ENCODE measurements at places on chromosomes 4 and X.

DNA sequence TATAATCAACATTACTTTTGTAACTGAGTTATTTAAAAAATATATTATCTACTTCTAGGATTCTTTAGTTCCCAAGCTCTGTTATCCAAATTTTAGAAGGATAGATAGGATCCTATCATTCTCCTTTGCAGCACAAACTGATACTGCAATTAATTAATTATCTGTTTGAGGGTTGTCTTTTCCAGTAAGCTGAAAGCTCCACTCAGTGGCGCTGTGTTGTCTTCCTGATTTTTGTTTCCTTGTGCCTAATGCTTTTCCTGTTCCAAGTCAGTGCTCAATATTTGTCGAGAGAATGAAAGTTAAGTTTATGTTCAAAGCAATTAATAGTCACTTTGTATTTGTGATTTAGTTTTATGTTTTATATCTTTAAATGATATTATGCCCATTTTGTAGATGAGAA lies 107.4 kb upstream of the ANK2 start:
- H3K27me3 ChIP-seq, result no peaks in the 10 kb centered on the region
- no peaks in the 10 kb centered on the region for H3K4me1 ChIP-seq
- H3K36me3 ChIP-seq, result no peaks in the 10 kb centered on the region
- H3K27ac ChIP-seq, result no peak overlapping the region
- no peak overlapping the region for H3K4me3 ChIP-seq

DNA sequence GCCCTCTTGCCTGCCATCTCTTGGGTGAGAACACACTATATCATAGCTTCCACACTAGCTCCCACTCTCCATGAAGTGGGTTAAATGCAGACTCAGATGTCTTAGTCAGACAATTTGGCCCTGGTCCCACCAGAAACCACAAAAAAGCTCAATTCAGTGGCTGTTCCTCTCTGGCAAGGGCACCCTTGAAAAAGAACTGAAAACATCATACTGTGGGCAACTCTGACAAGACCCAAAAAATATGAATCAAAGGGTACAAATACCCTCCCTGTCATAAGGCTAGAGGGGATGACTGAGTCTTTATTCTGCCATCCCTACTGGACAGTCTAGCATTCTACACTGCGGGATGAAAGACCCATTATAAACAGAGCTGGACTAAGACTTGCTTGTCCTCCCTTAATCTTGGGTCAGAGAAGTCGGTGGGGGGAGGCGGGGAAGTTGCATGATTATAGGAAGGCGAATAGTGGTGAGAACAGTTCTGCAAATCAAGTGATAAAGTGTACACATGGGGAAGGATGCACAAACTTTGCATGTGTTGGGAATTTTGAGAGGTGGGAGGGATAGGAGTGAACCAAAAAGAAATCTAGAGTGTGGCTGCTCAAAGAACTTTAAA lies 172.1 kb downstream of the OPHN1 start:
- no peaks in the 10 kb centered on the region for H3K27me3 ChIP-seq
- no peaks in the 10 kb centered on the region for H3K36me3 ChIP-seq
- H3K4me1 ChIP-seq, result no peaks in the 10 kb centered on the region
- no peak overlapping the region for H3K4me3 ChIP-seq

GRCh38 chr4:25722964-25723363 lies 67.3 kb downstream of the SLC34A2 start:
- H3K4me3 ChIP-seq, result no peak overlapping the region
- no peak for DNase-seq
- no peak overlapping the region for H3K27ac ChIP-seq
- H3K36me3 ChIP-seq, result no peaks in the 10 kb centered on the region
- H3K27me3 ChIP-seq, result no peaks in the 10 kb centered on the region

- H3K4me1 ChIP-seq, result peaks cover 3% of the 10 kb centered on the region
- H3K27ac ChIP-seq, result peak overlapping the region; percentile 41
- H3K36me3 ChIP-seq, result peaks cover 2% of the 10 kb centered on the region
- no peak overlapping the region for H3K4me3 ChIP-seq
- H3K27me3 ChIP-seq, result peaks cover 2% of the 10 kb centered on the region
- DNase-seq, result peak; percentile 26
Measured at GRCh38 chr4:173074501-173074946, 94.1 kb upstream of the GALNT7 start.

DNA sequence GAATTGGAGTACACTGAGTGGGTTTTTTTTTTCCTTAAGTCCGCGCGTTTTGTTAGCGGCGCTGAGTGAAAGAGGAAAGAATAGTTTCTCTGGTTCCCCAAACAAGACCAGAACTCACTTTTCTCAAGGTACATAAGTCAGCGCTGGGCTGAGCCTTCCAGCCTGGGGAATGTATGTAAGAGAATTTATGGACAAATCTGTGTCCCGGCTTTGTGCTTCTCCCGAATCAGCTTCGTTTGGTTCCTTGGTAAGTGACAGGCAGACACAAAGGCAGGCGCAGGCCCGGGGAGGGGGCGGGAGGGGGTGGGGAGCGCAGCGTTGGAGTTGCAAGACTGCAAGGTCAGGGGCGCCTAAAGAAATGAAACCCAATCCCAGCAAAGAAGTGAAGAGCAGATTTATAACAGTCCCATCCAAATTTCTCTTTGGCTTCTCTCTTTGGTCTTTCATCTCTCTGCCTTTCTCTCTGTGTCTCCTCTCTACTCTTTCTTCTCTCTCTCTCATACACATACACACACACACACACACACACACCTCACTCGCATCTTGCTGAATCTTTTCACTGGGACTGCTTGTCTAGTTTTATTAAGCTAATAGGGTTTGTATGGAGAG lies 981 bp downstream of the TET2 start:
- no peaks in the 10 kb centered on the region for H3K4me1 ChIP-seq
- peak; percentile 42 for DNase-seq
- H3K27ac ChIP-seq, result no peak overlapping the region
- H3K27me3 ChIP-seq, result peaks cover 12% of the 10 kb centered on the region

DNA sequence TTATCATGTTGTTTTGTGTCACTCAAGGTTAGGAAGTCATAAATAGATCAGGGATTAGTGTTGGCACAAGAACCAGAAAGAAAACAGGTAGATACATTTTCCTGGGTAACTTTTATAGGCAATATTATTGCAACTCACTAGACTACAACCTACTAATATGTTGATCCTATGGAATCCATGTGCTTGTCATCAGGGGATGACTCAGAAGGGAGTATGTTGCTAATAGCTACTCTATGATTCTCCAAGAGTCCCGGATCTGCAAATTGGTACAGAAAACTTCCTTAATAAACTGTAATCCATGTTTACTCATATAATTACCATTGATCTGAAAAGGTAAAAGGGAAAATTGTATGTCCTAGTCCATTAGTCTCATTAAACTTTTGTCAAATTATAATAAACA lies 11.7 kb upstream of the GNRHR start:
- no peak for DNase-seq
- H3K4me3 ChIP-seq, result no peak overlapping the region
- H3K4me1 ChIP-seq, result peaks cover 7% of the 10 kb centered on the region

DNA sequence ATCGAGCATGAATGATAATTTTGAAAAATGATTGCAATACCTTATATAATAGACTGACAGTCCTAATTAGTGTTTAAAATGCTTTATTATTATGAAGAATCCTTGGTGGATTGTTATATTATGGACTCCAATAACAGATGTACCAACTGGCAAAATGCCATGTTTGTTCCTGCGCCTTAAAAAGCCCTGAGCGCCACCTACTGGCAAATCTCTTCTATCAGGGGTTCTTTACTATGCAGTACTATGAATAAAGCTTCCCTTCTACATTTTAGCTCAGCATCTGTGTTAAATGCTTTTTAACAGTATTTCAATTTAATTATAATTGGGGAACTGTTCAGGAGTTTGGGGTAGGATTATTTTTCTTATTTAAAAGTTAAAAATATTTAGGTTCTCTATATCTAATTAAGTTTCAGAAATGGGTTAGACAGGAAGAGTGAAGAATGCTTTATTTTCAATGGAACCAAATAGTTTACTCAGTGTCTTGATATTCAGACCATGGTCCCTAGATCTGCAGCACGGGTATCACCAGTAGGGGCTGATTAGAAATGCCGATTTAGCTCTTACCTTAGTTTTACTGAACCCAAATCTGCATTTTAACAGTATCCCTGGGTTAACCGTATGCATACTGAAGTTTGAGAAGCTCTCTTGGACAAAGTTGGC lies 20.0 kb downstream of the CFAP97 start:
- no peak overlapping the region for H3K27ac ChIP-seq
- H3K36me3 ChIP-seq, result peaks cover 4% of the 10 kb centered on the region
- H3K4me1 ChIP-seq, result peaks cover 1% of the 10 kb centered on the region
- DNase-seq, result peak; percentile 32

DNA sequence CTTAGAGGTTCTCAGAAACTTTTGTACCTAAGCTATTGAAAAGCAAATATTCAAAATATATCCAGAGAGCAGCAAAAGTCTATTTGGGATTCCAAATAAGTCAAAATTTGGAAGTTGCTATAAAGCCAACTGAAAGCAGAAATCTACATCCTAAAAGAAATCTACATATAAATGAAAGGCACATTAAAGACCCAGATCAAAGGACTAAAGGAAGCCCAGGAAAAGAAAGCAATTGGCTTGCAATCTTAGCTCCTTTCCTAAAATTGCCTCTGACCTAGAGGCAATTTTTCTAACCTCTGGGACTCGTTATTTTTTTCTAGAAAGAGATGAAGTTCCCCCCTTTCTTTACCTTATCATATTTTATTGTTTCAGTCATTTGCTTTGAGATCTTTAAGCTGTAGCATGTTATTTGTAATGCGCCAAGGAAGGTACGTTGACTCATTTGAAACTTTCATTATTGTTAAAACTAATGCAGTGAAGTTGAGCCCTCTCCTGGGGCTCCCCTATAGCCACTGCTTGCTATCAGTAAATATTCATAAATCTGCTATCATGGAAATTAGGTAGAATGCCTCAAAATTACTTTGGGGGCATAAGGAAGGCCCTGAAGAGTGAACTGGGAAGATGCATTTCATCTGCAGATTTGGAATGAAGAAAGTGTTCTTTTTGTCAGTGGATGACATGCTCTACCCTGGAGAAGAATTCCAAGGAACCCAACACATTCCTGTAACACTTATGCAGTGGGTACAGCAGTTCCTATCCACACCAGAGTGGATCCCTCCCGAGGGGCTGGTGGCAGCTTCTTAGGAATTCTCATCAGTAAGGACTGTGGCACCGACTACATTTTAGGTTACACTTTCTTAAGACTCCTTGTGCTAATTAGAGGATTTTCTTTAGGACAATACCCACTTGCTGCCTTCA lies 177.8 kb upstream of the IGFBP7 start:
- no peak overlapping the region for H3K4me3 ChIP-seq
- no peak overlapping the region for H3K27ac ChIP-seq
- no peak for DNase-seq

DNA sequence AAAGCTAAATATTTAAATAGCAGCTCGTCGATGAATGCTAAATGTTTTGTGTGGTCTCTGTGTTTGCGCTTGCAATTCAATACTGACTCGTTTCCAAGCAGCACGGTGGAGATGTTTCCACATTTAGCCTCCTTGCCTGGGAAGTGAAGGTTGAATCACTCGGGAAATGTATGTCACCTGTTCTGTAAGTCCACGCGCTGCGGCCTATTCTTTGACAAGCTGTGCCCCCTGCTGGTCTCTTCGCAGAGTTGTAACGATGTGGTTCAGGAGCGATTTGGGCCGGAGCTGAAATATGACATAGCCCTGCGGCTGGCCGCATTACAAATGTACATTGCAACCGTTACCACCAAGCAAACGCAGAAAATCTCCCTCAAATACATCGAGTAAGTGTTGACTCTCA lies 89.6 kb upstream of the PRPS2 start:
- H3K27me3 ChIP-seq, result no peaks in the 10 kb centered on the region
- H3K27ac ChIP-seq, result no peak overlapping the region
- DNase-seq, result peak; percentile 23
- H3K36me3 ChIP-seq, result no peaks in the 10 kb centered on the region

GRCh38 chr4:119510395-119511149 lies 118.0 kb downstream of the PDE5A start:
- H3K4me1 ChIP-seq, result peaks cover 23% of the 10 kb centered on the region
- DNase-seq, result no peak
- no peak overlapping the region for H3K4me3 ChIP-seq
- no peaks in the 10 kb centered on the region for H3K27me3 ChIP-seq
- peaks cover 76% of the 10 kb centered on the region for H3K36me3 ChIP-seq

DNA sequence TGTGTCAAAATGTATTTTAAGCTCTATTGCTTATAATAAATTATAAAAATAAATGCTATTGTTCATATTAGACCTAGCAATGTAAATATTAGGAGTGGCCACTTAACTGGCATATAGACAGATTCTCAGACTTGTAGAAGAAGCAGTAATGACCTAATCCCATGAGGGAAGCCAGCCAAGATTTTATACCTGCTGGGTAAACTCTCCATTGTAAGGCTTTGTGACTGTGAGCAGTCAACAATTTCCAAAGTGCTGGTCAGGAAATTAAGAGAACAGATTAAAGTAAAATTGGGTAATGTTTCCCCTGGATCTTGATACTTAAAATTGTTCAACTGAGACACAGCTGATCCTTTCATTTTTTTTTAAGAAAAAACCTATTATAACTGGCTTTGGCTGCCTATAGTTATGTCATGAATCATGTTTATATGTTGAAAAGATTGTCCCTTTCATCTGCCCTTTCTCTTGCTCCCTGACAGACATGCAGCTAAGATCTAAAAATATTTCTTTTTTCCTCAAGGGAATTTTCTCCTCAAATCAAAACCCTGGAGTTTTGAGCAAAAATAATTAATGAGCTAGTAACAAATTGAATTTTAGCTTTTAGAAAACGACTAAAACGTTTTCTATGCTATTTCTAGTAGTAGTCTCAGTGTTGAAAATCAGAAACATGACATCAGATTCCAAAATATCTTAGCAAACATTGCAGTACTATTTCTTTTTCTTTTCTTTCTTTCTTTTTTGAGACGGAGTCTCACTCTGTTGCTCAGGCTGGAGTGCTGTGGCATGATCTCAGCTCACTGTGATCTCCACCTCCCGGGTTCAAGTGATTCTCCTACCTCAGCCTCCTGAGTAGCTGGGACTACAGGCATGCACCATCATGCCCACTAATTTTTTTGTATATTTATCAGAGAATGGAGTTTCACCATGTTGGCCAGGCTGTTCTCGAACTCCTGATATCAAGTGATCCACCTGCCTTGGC lies 77.9 kb downstream of the ADGRL3 start:
- H3K27ac ChIP-seq, result no peak overlapping the region
- no peaks in the 10 kb centered on the region for H3K27me3 ChIP-seq
- H3K4me3 ChIP-seq, result no peak overlapping the region
- DNase-seq, result no peak

DNA sequence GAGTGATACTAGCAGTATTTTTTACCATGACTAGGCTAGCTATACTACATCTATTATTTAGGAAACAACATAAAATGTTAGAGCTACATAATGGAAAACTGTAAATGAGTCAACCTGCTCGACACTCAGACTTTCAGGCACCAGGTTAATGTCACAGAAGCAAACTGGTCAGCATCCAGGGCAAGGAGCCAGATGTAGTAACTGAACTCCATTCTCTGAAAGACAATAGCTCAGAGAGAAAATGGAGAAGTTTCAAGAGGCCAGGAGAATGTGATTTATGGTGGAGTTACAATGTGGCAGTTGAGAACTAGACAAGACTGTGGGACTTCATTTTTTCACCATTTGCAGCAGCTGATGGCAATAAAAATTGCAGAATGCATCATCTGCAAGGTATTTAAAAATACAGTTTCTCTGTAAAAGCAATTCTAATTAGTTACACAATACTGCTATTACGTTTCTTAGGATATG lies 342.7 kb upstream of the PABPC4L start:
- no peaks in the 10 kb centered on the region for H3K4me1 ChIP-seq
- H3K27ac ChIP-seq, result no peak overlapping the region
- no peak for DNase-seq

Measured in neuronal stem cell (in vitro differentiated cells).